ENCODE measurements at places on chromosomes 13 and 19.

DNA sequence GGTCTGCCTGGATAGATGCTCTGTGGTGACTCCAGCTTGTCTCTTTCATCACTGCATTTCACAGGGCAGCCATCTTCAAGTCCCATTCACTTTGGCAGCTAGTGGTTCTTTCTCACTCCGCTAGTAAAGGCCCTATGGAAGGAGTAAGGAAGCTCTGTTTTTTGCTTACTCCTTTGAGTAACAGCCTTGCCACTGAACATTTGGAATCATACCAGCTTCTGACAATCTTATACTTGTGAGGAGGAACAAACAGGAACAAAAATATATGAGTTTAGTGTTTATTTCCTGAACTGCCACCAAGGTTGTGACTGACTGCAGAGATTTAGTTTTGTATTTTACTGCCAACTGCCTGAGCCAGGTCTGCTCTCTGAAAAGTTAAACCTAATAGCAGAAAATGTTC lies 38.7 kb downstream of the KCTD4 start:
- no peak for DNase-seq

- no peak for DNase-seq
These were observed 255.2 kb downstream of the PCDH9 start for GRCh38 chr13:66974889-66975288.

DNA sequence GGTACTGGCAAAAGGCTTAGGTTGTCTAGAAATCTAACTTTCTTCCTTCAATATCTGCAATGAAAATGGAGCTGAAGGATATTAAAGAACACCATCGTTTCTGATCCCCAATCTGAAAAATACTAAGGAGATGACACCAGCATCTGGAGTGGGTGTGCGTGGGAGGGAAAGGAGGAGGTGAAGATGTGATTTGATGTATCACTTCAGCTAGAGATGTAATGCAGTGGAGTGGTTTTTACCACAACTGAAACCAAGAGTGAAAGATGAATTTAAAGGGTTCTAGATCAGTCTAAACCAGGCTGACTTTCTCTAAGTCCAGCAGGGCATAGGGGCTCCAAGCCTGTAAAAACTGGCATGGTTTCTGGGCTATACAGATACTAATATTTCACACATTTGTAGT lies 148.4 kb downstream of the AKAP11 start:
- DNase-seq: no peak

GRCh38 chr19:56983171-56983570 lies 136.6 kb upstream of the USP29 start:
- no peak for DNase-seq
